ENCODE measurements at places on chromosomes 3 and 15.
A peak's percentile ranks its signal among the peaks of the same experiment; 100 is the strongest.

- no peak for DNase-seq
Observed at GRCh38 chr3:148178503-148178902, 519.2 kb upstream of the AGTR1 start.

- peak; percentile 79 for DNase-seq
Observed at GRCh38 chr3:185823078-185824044, 1.5 kb downstream of the IGF2BP2 start.

- DNase-seq, result no peak
Observed at GRCh38 chr3:67018789-67019526, 20.9 kb downstream of the KBTBD8 start.

DNA sequence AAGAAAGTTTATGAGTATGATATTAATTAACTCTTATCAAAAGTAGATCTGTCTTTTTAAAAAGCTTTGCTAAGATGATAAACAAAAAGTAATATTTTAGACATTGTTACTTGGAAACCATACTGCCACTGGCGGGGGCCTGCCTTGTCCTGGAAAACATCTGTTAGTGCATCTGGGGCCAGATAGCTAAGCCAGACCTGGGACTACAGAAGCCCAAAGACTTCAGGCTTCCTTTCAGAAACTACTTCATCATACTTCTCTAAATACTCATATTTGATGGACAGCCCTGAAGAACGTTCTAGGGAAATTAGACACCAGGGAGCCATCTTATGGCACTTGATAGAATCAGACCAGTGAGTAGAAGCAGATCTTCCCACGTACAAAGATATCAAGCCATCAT is 795.4 kb upstream of the SEMA6D start:
- DNase-seq, result no peak

DNA sequence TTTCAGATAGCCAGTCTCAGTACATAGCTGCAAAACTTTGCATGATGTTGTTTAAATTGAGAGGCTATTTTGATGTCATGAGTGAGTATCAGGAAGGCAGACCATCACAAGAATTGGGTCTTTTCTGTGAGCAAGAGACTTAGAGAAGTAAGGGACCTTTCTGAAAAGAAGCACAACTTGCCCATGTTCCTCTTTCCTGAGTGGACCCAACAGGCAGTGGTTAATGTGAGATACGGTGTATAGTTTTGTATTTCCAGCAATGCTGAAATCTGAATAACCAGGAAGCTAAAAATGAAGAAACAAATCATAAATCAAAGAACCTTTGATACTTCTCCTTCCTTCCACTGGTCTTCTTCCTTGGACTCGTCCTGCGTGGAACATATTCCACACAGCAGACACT is 25.1 kb downstream of the MCTP2 start:
- no peak for DNase-seq

DNA sequence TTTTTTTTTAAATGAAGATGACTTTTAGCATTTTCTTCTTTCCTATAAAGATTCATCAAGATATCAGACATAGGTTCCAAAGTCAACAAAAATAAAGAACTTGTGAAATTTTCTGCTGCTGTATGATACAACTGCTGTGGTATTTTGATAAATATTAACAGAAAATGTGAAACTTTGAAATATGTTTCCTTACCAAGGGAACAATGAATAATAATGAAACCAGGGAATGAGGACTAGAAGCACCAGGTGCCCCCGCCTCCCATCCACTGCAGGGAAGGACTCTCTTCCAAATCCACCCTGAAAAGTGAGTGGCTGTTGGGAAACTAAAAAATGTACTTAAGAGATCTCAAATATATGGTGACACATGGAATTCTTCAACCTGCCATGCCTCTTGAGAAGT is 198.4 kb downstream of the FHIT start:
- DNase-seq, result no peak

GRCh38 chr3:138371070-138371965 is 22.9 kb downstream of the MRAS start:
- DNase-seq, result no peak

DNA sequence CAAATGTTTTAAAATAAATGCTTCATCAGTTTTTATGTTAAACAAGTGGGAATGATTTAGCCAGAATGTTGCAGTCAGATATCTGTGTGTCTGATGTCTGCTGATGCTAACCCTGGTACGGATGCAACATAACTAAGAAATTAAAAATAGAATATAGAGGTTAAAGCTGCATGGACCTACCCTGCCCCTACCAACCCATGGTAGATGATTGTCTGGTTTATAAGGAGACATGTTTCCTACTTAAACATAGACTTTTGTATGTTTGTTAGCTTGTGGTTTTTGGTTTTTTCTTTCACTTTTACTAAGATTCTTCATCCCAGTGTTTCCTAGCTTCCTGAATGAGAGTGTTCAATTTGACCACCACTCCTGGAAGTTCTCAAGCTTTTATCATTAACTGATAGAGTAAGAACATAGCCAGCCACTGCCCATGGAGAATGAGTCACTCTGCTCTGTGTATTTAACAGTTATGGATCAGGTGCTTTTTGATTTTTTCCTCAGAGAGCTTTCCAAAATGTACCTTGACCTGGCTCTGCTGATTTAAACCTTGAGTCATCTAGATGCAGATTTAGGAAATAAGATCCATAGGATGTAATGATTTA is 70.7 kb upstream of the VEPH1 start:
- peak; percentile 19 for DNase-seq

GRCh38 chr15:65917936-65918335 is 48.6 kb downstream of the RAB11A start:
- no peak for DNase-seq

DNA sequence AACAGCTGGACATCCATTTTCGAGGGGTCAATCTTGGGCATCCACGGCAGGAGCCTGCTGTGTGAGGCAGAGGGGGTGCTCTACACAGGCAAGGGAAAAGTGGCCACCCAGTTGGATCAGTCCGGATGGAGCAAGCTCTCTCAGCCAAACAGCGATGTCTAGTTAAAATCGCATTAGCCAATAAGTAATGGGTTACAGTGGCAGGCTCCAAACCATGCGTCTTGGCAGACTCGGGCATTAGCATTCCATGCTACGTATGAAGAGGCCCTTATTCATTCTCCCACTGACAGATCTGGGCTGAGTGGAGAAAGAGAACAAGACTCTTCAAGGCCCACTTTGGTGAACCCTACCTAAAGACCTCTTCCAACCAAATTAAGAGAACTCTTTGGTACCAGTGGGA is 49.3 kb downstream of the CCNB2 start:
- DNase-seq, result no peak

DNA sequence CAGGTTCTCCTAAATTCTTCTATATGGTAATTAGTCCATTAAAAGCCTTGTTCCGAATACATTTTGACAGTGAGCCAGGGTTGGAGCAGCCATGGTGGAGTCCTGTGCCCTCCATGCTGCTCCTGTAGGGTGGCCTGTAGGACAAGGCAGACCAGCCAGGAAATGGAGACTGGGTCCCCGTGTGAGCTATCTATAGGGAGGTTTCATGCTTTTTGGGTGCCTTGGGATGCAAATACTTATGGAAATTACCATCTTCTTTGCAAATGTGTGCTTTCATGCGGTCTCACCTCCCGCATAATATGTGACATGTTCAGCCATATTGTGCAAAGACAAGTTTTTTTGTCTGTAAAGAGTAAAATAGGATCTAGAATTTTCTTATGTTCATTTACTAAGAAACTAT is 58.0 kb upstream of the FURIN start:
- DNase-seq, result no peak
